ENCODE measurements at places on chromosomes 2 and 18.

DNA sequence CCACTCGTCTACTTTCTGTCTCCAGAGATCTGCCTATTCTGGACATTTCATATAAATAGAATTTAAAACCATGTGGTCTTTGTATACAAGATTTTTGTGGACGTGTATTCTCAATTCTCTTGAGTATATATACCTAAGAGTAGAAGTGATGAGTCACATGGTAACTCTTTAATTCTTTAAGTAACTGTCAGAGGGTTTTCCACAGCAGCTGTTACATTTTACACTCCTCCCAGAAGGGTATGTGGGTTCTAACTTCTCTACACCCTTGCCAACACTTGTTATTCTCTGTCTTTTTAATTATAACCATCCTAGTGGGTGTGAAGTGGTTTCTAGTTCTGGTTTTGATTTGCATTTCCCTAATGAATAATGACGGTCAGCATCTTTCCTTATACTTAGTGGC lies 70.9 kb downstream of the MAP3K20 start:
- no peak for DNase-seq

GRCh38 chr2:174076040-174076439 lies 110.9 kb upstream of the SP3 start:
- DNase-seq: no peak

GRCh38 chr18:12645751-12646203 lies 12.1 kb downstream of the SPIRE1 start:
- no peak for DNase-seq

- DNase-seq: no peak
These were observed 217.9 kb upstream of the RND3 start for GRCh38 chr2:150705357-150705756.

DNA sequence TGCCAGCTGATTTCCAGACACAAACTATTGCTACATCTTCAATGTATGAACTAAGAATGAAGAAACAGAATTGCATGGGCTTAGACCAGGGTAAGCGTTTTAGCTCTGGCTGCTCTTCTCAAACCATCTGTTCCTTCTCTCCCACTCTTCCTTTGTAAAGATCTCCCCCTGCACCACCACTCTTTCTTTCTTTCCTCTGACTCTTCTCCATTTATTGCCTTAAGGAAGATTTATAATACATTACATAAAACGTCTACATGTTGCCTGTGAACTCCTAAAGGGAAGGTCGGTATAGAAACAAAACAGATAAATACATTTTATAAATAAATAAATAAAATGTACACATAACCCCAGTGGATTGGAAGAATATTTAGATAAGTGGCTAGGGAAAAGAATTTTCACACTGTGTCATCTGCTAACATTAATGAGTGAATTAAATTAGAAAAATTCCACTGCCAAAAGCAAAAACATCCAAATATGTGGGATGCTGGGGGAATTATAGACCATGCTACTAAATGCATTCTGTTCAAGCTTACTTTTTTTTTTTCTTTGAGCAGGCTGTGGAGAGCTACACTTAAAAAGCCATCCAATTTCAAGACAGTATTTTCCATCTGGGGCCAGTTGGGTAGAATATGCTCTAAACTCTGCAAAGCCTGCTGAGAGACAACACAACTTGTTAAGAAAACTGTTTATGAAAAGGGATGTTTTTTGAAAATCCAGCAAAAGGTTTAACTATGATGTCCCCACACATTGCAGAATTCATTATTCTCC lies 41.5 kb downstream of the NCKAP5 start:
- no peak for DNase-seq

DNA sequence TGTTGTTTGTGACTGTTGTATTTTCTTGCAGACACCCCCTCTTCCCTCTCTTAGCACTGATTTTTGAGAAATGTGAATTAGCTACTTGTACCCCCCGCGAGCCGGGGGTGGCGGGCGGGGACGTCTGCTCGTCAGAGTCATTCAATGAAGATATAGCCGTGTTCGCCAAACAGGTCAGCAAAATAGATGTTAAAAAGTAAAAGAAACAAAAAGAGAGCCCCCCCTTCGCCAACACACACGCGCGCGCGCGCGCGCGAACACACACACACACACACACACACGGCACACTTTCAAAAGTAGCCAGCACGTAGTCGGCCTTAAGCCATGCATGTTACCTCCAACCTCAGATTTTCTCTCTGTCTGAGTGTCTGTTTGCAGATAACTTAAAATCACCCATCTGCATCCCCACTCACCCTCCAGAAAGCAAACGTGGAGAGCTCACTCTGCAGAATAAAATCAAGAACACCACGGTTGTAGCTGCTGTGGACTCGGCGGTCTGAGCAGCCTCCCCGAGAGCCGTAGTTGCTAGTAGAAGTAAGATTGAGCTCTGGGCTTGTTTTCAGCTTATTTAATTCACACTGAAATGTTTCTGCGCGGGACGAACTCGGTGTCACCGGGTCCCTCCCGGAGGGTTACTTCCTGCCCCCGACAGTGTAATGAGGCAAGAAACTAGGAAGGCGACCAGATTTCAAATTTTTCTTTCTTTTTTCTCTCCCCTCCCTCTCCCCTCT lies 5.1 kb downstream of the MEIS1 start:
- DNase-seq: peak; percentile 38

DNA sequence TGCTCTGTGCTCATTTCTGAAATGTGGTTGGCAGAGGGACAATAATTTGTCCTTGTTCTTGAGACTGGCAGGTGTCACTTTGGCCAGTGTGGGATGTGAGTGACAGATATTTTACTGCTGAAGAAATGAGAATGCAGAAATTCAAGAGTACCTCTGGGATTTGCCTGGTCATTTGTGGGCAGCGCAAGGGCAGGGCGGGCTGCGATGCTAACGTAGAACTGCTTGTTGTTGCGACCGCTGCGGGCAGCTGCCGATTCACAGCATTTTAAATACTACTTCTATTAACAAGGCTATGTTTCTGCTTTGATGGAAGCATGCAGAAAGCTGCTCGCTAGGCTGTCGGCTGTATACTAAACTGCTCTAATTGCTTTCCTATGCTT lies 268.6 kb downstream of the FIGN start:
- DNase-seq: no peak

DNA sequence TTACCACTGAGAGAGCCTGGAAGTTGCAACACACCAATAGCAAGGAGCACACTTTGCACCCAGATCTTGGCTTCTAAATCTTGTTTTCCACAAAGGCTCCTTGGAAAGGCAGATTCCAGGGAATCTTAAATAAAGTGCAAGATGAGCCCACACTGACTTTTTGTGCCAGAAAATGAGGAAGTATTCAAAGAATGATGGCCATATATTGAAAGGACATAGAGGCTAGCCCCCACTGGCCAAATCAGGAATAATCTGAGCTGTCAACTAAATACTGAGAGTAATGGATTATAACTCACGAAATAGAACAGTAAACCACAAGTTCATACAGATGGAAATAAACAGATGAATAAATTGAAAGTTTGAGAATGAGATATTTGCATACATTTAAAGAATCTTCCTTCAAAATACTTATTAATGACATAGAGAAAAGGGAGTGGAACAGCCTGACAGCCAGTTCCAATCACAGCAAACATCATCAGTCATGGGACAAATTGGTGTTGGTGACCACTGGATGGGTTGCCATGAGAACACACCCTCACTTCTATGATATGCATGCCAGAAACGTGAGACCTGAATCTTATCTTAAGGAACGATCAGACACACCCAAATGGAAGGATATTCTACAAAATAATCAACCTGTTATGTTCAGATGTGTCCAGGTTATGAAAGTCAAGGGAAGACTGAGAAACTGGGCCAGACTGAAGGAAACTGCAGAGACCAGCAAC lies 12.2 kb upstream of the ACKR3 start:
- DNase-seq: no peak

GRCh38 chr2:123826729-123827271 lies 198.3 kb upstream of the CNTNAP5 start:
- DNase-seq: no peak

DNA sequence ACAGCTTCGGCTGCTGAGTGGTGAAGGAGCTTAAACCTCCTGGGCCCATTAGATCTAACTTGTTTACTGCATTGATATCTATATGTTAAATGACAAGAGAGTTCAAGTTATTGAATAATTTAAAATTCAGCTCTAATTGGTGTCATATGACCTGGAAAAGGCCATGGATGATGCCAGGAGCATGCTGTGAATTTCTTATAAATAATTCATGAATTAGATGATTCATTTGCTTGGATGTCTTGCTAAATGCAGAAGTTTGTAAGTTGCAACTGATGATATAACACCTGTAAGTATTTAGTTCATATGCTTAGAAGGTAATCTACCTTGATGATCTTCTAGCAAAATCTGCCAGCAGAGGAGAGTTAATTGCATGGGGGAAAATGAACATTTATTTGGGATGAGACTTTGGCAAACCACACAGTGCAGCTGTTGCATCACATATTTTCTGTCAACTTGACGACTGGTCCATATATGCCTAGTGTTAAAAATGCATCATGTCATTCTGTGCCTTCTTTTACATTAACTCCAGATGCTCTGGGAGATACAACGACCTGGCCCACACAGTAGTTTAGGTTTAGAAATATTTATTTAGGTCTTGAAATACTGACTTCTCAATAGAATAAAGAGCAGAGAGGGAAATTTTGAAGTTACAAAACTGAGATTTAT lies 226.3 kb downstream of the KIAA1328 start:
- DNase-seq: no peak

DNA sequence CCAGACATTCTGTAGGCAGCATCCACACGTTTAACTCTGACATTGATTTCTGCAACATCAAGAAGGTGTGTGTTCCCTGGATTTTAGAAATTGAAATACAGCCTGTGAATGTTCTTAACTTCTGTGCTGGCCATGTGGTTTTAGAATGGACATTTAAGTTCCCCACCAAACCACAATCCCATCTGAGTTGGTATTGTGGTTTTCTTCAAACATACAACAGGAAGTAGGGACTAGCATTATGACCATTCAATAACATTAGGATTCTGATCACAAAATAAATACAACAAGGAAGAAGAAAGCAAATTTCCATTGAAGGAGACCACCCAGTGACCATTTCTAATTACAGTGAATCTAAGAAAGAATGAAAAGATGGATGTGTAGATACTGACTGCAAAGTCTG lies 51.2 kb downstream of the MAP3K20 start:
- no peak for DNase-seq

- DNase-seq: peak; percentile 70
These were observed 1.2 kb upstream of the SLC1A4 start for GRCh38 chr2:64987956-64988419.

DNA sequence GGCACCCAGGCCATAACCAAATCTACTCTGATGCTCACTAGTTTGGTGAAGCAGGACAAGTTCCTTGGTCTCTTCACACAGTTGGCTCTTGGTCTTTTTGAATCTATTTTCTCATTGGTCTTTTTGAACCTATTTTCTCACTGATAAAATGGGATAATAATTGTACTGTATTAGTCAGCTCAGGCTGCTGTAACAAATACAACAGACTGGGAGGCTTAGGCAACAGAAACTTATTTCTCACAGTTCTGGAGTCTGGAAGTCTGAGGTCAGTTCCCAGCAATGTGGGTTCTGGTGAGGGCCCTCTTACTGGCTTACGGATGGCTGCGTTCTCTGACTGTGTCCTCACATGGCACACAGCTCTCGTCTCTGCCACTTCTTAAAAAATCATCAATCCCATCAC lies 63.5 kb downstream of the C1D start:
- DNase-seq: no peak

- DNase-seq: no peak
These were observed 376.6 kb upstream of the NETO1 start for GRCh38 chr18:73244401-73244800.

DNA sequence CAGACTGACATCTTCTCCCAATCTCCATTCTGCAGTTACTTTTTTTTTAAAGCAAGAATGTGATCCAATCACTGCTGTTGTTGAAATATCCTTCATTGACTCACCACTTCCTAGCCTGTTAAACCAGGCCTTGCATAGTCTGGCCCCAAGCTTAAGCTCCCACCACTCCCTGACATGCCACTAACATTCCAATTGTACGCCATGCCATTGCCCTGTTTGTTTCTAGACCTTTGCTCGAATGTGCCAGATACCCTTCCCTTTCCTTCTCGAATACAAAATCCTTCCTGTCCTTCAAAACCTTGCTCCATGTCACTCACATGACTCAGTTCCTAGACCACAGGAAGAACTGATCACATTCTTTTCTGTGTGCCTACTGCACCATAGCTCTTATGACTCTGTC lies 224.2 kb downstream of the CYRIA start:
- no peak for DNase-seq

- no peak for DNase-seq
These were observed 404.4 kb upstream of the SYT4 start for GRCh38 chr18:43681661-43682060.

DNA sequence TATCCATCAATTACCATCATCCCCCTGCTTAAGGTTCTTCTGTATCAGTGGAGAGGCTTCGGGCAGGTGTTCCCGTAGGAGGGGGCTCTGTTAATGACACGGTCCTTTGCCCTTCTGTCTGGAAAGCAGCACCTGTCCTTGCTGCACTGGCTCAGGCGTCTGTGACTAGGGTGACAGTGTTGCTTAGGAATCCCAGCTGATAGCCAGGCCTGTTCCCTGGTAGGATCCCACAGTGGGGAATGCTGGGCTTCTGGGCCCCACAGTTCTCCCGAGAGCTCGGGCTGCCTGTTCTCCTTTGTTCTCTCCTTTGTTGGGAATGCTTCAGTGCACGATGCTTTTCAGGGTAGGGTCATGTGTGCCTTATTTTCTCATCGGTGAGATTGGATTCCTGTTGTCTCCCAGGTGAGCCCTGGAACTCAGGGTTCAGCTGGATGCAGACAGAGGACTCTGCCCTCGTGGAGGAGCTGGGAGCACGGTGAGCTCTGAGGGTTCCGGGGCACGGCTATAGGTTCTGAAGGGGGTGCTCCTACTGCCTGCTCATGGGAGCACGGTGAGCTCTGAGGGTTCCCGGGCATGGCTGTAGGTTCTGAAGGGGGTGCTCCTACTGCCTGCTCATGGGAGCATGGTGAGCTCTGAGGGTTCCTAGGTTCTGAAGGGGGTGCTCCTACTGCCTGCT lies 9.6 kb downstream of the SNTG2 start:
- no peak for DNase-seq

DNA sequence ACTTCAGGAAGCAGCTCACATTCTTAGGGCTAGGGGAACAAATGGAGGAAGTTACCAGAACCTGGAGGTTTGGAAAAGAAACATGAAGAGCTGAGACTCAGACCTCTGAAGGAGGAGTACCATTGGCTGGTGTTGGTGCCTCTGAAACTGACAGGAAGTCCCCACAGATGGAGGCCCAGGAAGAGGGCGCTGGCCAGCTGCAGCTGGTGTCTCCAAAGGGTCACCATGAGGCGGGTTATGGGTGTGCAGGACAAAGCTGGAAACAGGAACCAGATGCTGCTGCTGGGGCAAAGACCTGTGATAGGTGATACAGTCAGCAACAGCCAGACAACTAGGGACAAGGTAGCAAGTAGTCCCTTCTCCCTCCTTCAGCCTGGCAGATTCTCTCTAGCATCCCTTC lies 136.5 kb upstream of the SERPINE2 start:
- DNase-seq: no peak

Measured in left kidney (tissue), 8 donors.